ENCODE measurements at places on chromosomes 3 and 15. TPM values are rescaled to one million over a fixed set of nuclear protein-coding genes. Genes with fewer than 3 reads are reported as not detected.
A peak's percentile ranks its signal among the peaks of the same experiment; 100 is the strongest.

MAP1A gene
- 13.0 TPM for total RNA-seq

DNA sequence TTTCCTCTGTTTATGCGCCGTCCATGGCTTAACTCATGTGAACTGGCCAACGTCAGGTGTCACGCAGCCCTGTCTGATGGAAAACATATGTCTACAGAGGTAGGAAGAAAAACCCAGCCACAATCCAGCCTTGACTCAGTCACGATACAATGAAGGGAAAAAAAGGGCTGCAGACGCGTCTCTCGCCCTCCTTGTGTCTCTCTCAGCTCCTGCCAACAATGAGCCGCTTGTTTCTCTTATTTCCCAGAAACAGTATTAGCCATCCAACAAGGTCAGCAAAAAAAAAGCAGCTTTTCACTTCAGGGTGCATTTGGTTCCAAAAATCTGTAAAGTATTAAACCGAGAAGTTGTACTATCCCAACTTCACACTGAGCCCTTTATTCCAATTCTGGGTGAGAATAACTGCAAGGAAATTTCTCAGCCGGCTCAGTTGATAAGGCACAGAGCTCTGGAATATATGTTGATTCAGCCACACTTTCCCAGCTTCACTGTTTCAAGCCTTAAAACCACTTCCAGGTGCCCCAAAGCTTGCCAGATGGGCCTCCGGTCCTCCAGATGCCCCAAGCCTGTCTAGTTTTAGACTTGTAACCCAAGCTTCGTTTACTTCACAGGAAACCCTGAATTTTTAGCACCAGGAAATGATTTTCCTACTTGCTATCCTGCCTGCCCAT, 79.4 kb downstream of the TM4SF4 start:
- no peak overlapping the region for H3K27ac ChIP-seq
- DNase-seq, result no peak
- H3K36me3 ChIP-seq, result no peaks in the 10 kb centered on the region
- H3K4me1 ChIP-seq, result no peaks in the 10 kb centered on the region
- no peak overlapping the region for H3K4me3 ChIP-seq

GRCh38 chr3:133441867-133442270, 42.0 kb downstream of the BFSP2 start:
- peak overlapping the region; percentile 57 for H3K27ac ChIP-seq
- peak; percentile 19 for DNase-seq
- no peaks in the 10 kb centered on the region for H3K27me3 ChIP-seq
- no peaks in the 10 kb centered on the region for H3K36me3 ChIP-seq
- H3K4me3 ChIP-seq, result peak overlapping the region; percentile 44
- peaks cover 16% of the 10 kb centered on the region for H3K4me1 ChIP-seq

DNA sequence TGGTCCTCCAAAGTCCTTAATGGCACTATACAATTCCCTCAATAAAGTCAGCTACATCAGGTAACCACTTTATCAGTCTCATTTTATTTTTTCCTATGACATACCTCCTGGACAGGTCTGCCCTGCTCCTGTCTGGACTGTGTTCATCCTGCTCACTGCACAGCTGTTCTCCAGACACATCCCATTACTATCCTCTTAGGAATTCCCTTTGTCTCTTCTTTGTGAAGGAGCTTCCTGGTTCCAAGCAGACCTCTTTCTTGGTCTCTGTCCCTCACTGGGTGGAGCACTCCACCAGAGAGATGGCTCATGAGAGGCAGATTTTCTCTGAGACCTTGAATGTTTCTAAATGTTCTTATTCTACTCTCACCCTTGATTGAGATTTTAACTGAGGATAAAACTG, 60.1 kb downstream of the KY start:
- H3K27ac ChIP-seq, result no peak overlapping the region
- H3K4me1 ChIP-seq, result no peaks in the 10 kb centered on the region
- no peak for DNase-seq
- no peak overlapping the region for H3K4me3 ChIP-seq
